ENCODE measurements at places on chromosomes 11 and 22.
A peak's percentile ranks its signal among the peaks of the same experiment; 100 is the strongest.

DNA sequence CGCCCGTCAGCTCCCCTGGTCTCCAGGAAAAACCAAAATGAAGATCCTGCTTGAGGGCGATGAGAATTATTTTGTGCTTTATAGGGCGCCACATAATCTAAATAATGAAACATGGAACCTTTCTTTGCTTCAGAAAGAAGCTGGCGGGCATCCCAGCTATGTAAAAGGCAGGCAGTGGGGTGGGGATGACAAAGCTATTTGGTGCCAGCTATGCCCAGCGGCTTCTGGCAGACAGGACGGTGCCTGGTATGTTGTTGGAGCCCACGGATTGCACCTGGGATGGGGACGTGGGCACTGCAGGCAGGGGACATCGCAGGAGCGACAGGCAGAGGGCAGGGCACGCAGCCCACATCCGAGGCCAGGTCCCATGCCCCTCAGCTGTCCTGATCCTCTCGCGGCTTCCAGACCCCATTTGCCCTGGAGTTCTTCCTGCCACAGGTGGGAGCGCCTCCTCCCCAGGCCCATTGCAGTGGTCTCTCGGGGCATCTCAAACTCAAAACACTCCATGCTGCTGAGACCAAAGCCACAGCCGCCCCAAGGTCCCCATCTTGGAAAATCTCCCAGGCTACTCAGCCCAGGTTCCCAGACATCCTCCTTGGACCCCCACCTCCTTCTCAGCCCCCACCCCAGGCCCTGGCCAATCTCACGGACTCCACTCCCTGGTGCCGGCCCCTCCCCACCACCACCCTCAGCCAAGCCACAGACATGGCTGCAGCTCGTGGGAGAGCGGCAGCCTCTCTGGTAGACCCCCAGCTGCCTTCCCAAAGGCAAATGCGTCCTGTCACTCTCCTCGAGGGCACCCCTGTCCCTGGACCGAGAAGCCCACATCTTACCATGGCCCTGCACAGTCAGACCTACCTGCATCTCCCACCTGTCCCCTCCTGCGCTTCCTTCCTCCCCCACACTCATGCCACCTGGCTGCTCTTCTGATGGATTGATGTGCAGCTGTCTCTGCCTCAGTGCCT is 45.7 kb downstream of the SHISAL1 start:
- DNase-seq, result no peak

DNA sequence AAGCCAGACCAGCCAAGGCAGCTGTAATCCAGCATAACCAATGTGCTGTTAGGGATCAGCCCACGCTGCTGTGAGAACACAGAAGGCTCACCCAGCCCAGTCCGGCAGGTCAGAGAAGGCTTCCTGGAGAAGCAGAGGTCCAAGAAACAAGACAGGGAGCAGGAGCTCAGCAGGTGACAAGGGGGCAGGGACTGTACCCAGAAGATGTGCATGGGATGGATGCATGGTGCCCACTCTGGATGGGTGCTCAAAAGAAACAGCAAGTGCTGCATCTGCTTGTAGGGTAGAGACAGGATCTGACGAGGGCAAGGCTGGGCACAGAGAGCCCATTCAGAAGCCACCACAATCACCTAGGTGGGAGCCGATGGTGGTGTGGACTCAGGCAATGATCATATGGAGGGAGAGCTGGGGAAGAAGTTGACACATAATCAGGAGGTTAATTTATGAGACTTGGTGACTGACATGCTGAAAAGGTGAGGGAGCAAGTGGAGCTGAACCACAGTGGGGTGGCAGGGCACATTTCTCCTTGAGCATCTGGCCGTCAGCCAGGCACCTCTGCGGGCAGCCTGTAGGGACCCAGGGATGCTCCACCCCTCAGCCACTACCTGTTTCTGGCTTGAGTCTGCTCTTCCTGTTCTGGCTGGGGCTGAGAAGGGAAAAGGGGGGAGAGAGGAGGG is 102.3 kb upstream of the DRD2 start:
- DNase-seq, result no peak

- peak; percentile 43 for DNase-seq
Observed at GRCh38 chr11:126743628-126744027, 256.9 kb downstream of the KIRREL3 start.

DNA sequence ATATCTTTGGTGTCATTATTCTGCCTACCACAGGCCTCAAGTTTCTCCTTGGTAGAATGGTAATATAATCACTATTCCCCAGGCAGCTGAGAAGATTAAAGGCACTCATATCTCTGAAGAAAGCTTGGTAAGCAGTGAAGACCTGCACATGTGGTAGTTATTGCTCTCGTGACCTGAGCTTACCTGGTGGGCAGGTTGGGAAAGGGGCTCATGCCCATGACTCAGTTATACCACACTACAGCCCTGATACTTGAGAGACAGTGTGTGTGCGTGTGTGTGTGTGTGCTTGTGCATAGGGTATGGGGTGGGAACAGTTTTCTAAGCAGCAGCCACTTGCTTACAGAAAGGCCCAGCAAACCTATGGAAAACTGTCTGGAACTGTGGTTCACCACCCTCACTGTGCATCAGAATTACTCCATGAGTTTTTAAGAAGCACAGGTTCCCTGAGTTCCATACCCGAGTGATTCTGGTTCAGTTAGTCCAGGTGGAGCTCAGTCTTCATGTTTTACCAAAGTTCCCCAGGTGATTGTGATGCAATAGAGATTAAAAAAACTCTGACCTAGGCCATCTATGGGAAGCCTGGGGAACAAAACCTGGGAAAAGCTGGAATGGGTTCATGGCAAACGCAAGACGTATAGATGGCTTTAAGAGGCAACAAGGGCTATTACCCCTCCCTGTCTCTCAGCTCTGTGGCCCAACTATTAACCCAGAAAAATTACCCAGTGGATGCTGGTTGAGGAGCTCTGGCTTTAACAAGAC is 79.0 kb upstream of the ZBED5 start:
- no peak for DNase-seq

GRCh38 chr22:38314051-38314932 is 2.9 kb downstream of the CSNK1E start:
- peak; percentile 49 for DNase-seq
